ENCODE measurements at places on chromosomes 11 and 22.

DNA sequence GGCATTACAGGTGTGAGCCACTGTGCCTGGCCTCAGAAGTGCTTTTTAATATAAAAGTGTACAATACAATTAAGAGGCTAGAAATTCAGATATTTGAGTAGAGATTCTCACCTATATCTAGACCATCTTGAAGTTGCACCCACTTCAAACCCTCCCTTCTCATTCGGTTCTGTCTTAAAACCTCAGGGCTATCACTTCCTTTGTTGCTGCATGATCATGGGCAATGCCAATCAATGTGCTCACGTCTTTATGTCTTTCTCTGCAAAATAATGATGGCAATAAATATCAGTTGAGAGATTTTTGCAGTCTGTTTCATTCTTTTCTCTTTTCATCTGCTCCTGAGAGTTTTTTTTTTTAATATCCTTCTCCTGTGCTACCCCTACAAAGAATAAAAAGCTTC is 9.3 kb upstream of the NUP160 start:
- DNase-seq: no peak

DNA sequence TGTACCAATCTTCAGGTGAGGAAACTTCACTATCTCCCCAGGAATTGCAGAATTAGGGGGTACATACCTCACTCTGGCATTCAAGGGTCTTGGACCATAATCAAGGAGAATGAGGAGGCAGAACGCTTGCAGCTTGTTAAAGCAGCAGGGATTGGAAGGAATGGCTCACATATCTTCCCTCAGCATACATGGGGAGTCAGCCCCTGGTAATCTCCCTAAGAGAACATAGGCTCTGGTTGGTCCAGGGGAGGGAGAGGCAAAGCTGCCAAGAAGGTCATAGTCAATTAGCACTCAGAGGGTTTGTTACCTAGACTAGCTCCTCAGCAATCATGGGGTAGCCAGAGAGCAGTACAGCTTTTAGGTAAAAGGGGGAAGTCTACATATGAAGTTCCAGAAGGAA is 256.8 kb downstream of the INSC start:
- DNase-seq: no peak

DNA sequence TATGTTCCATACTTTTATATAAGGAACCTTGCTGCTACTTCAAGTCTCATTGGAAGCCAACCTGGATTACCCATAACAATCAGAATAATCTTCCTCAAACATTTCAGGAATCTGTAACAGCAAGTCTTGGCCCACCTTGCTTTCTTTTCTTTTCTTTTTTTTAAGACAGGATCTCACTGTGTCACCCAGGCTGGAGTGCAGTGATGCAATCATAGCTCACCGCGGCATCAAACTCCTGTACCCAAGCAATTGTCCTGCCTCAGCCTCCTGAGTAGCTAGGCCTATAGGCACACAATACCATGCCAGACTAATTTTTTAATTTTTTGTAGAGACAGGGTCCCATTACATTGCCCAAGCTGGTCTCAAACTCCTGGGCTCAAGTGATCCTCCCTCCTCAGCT is 29.3 kb upstream of the PRDM10 start:
- no peak for DNase-seq

- DNase-seq: no peak
Observed at GRCh38 chr11:74714904-74715303, 16.3 kb downstream of the CHRDL2 start.

GRCh38 chr11:108002476-108002875 is 6.2 kb upstream of the CUL5 start:
- DNase-seq: no peak

DNA sequence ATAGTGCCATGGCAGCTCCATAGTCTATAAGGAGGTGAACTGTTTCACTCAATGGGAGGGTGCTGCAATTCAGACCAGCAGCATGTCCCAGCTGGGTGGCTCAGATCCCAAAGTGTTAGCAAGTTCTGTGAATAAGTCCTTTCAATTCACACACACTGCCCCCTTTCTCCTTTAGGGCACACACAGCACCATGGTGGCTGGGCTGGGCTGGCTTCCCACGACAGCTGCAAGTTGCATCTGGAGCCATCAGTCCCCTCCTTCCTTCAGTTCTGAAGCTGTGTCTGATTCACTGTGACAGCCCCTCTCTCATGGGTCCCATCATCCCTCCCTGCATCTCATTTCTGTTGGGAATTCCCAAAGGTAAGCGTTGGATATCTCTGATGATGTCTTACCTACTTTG is 324.1 kb upstream of the NCAM1 start:
- DNase-seq: no peak

DNA sequence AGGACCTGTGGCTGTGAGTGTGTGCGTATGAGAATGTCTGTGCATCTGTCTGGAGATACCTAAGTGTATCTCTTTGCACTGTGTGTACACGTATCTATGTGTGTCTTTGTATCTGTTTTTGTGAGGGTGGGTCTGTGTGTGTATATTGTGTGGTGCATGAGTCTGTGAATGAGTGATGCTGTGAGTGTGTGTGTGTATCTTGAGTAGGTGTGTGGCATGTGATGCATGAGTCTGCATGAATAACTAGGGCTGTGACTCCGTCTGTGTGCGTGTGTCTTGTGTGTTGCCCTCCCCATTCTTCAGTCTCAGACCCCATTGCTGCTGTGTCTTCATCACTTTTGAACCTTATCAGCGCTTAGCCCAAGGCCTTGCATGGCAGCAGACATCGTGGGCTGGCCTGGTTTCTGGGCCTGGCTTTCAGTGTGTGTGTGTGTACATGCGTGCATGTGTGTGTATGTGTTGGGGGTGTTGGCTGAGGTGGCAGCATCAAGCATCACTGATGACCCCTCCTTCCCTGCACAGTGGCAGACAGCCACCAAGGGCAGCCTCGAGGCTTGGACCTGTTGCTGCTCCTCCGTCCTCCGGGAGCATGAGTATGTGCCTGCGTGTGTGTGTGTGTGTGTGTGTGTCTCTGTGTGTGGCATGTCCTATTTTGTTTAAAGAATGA is 1.4 kb downstream of the SGSM1 start:
- no peak for DNase-seq

- DNase-seq: no peak
Observed at GRCh38 chr11:83649528-83649855, 363.3 kb upstream of the CCDC90B start.

GRCh38 chr11:15224466-15224865 is 109.7 kb downstream of the INSC start:
- no peak for DNase-seq

- no peak for DNase-seq
Observed at GRCh38 chr11:128983023-128983422, 40.4 kb upstream of the TP53AIP1 start.

DNA sequence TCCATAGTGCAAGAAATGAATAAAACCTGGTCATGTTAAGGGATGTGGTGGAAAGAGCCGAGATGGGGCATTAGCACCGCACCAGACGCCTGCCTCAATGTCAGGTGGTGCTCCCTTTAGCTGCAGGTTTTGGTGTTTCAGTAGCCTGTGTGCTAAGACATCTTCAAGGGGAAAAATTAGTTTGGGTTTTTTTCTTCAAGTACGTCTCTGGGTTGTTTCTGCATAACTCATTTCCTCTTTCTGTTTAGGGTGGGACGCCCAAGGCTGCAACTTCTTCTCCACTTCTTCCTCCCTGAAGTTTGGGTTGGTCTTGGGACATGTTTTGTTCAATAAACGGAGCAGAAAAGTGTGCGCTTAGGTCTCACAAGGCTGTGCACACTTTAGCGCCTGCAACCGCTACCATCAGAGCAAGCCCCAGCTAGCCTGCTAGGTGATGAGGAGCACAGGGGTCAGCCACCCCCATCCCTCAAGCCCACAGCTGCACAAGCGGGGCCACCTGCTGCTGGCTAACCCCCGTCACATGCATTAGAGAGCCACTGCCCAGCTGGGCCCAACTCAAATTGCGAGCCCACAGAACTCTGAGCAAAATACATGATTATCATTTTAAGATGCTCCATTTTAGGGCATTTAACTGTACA is 1495.7 kb downstream of the TBC1D22A start:
- no peak for DNase-seq

DNA sequence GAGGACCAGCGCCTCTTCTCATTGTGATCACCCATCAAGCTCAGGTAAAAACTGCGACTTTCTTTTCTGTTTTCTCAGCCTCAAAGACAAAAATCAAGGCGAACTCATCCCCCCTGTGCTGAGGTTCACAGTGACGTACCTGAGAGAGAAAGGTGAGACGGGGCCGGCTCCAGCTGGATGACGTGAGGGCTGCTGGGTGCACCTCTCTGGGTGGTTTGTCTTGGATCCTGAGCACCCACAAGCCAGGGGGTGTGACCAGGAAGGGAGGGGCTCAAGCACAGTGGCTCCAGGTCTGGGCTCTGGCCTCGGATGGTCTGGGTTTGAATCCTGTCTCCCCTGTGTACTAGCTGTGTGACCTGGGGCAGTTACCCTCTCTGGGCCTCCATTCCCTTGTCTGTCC is 92.8 kb downstream of the ARHGAP8 start:
- no peak for DNase-seq

GRCh38 chr22:36433318-36434231 is 45.8 kb upstream of the MYH9 start:
- DNase-seq: no peak
